ENCODE measurements at places on chromosomes 12 and 14. TPM values are rescaled to one million over a fixed set of nuclear protein-coding genes. Genes with fewer than 3 reads are reported as not detected.

NUDT14 gene
- total RNA-seq: 27.9 TPM

DNA sequence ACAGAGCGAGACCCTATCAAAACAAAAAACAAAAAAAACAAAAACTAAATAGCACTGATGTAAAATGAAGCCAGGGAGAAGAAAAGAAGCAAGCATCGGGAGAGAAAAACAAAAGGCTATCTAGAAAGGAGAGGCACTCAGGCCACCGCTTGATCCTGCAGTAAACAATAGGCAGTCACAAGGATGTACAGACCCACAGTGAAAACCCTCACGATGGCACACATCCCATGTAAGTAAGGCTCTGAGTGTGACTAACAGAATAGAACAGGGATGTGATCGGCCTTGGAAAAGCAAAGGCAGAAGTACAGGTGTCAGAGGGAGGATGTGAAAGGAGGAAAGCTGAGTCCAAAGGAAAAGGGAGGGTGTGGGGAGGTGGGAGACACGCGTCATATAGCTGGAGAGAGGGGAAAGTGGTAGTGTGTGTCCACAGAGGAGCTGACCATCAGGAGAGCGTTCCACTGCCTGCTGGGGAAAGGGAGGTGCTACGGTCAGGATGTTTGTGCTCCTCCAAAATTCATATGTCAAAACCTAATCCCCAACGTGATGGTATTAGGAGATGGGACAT, 31.5 kb downstream of the CAMKK2 start:
- H3K36me3 ChIP-seq: peaks cover 44% of the 10 kb centered on the region
- H3K4me3 ChIP-seq: no peak overlapping the region
- no peak overlapping the region for H3K27ac ChIP-seq
- peaks cover 3% of the 10 kb centered on the region for H3K4me1 ChIP-seq

DNA sequence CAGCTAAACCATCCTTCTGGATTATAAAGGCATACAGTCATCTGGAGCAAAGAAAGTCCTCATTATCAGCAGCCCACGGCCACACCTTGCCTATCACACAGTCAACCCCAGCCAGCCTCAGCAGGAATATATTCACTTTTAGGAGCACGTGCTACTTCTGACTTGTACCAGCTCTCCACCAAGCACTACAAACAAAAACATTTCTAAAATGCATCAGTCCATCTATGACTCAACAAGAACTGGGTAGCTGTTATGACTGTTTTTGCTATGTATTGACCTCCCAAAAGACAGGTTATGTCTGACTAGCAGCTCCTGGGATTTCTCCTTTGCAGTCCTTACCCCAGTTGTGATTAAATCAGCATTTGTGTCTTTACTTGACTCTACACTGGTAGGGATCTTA, 31.2 kb downstream of the NUAK1 start:
- no peaks in the 10 kb centered on the region for H3K4me1 ChIP-seq
- no peak overlapping the region for H3K4me3 ChIP-seq
- no peaks in the 10 kb centered on the region for H3K36me3 ChIP-seq

ALDH1L2 gene
- 0.18 TPM for total RNA-seq

DNA sequence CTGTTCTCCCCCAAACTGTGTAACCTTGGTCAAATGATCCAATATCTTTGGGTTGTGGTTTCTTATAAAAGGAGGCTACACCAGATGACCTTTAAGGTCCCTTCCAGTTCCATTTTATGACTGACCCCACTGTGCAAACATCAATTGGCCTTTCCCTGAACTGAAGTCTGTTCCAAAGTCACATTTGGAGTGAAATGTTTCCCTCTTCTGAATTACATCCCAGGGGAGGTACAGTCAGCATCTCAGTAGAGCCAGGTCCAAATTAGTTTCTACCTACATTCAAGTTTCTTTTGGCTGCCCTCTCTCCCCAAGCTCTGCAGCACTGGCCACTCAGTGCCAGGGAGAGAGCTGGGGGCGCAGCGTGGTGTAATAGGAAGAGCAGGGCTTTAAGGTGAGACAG, 34.4 kb downstream of the LIMA1 start:
- DNase-seq: no peak
- no peak overlapping the region for H3K27ac ChIP-seq
- H3K27me3 ChIP-seq: no peaks in the 10 kb centered on the region
- peaks cover 20% of the 10 kb centered on the region for H3K4me1 ChIP-seq

SLC25A47 gene
- not detected for total RNA-seq

- H3K36me3 ChIP-seq: no peaks in the 10 kb centered on the region
- H3K4me1 ChIP-seq: no peaks in the 10 kb centered on the region
- H3K27ac ChIP-seq: no peak overlapping the region
- H3K4me3 ChIP-seq: no peak overlapping the region
- H3K27me3 ChIP-seq: peaks cover 28% of the 10 kb centered on the region
- DNase-seq: no peak
Measured at GRCh38 chr14:33999771-34000291, 49.0 kb upstream of the EGLN3 start.

GRCh38 chr14:21923820-21924219, 250.2 kb upstream of the OR4E1 start:
- peak overlapping the region; percentile 64 for H3K4me3 ChIP-seq
- DNase-seq: peak; percentile 64
- peaks cover 60% of the 10 kb centered on the region for H3K4me1 ChIP-seq
- H3K27me3 ChIP-seq: no peaks in the 10 kb centered on the region
- H3K36me3 ChIP-seq: peaks cover 31% of the 10 kb centered on the region

GRCh38 chr12:3713483-3713882, 39.4 kb downstream of the CRACR2A start:
- DNase-seq: peak; percentile 13
- H3K27ac ChIP-seq: no peak overlapping the region
- H3K4me3 ChIP-seq: no peak overlapping the region
- H3K4me1 ChIP-seq: peaks cover 10% of the 10 kb centered on the region

DDX55 gene
- 44.7 TPM for total RNA-seq

GRCh38 chr12:55043542-55043941, 23.8 kb downstream of the NEUROD4 start:
- no peaks in the 10 kb centered on the region for H3K36me3 ChIP-seq
- DNase-seq: no peak
- no peak overlapping the region for H3K4me3 ChIP-seq
- H3K27ac ChIP-seq: no peak overlapping the region
